ENCODE measurements at places on chromosomes 7 and 10. TPM values are rescaled to one million over a fixed set of nuclear protein-coding genes. Genes with fewer than 3 reads are reported as not detected.

Gene SFMBT2
- total RNA-seq, result 63.1 TPM

Gene MMP21
- not detected for total RNA-seq

- DNase-seq, result peak; percentile 83
Measured at GRCh38 chr10:101602761-101603398, 14.8 kb downstream of the DPCD start.

DNA sequence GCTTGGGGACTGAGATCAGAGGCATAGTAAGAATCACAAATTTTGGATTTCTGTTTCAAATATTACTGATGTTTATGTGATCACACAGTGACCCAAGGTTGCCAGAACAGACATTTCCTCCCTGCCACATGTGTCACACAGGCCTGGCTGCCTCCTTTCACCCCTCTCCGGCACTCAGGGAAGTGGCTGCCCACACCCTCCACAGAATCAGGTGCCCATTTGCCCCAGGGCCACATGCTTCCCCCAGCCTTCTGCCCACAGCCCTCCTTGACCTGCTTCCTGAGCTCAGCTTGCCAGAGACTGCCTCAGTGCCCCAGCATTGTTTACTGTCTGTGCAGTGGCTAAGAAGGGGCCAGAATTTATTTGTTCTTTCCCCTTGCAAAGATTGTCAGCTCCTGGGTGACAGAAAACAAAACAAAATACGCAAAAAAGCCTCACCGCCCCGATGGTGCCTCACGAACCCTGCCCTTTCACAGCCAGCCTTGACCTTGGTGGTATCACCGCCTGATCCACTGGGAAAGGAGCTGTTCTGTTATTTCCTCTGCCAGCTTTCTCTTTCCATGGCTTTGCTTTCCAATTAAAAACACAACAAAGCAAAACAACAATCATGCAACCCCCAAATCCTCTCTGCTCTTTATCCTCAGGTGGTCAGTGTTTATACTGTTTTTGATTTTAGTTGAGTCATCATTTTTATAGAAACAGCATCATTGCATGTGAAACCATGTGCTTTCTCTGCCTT, 52.8 kb downstream of the CHN2 start:
- DNase-seq, result no peak

GRCh38 chr7:157570531-157571200, 233.9 kb downstream of the DNAJB6 start:
- no peak for DNase-seq

GRCh38 chr7:142796501-142797390, 26.0 kb downstream of the PRSS2 start:
- DNase-seq, result peak; percentile 35

Gene NOS3
- 13.8 TPM for total RNA-seq

DNA sequence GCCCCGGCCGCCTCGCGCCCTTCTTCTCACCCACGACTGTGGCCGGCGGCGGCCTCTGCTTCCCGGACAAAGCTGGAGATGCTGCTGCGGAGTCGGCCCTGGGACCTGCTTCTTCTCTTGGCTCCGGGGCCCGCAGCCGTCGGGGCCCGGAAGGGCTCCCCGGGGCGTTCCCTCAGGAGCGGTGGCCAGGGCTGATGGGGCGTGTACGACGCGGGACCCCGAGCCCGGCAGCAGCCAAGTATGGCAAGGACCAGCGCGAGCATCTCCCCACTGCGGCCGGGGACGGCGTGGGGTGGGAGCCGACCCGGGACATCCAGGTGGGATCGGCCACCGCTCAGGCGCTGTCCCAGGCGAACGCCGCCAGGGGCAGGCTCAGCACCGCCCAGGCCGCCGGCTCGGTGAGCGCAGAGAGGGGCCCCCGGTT, 27.6 kb upstream of the BMS1 start:
- DNase-seq, result no peak

Gene OR6B1
- not detected for total RNA-seq

Gene SEC23IP
- total RNA-seq, result 58.9 TPM

- no peak for DNase-seq
Measured at GRCh38 chr7:106205621-106206222, 79.1 kb downstream of the NAMPT start.

GRCh38 chr7:340200-340937, 50.4 kb downstream of the FOXL3 start:
- no peak for DNase-seq

GRCh38 chr10:116665541-116666125, 44.9 kb downstream of the PNLIPRP2 start:
- DNase-seq, result no peak

GRCh38 chr7:42213093-42213492, 23.9 kb downstream of the GLI3 start:
- DNase-seq, result no peak

DNA sequence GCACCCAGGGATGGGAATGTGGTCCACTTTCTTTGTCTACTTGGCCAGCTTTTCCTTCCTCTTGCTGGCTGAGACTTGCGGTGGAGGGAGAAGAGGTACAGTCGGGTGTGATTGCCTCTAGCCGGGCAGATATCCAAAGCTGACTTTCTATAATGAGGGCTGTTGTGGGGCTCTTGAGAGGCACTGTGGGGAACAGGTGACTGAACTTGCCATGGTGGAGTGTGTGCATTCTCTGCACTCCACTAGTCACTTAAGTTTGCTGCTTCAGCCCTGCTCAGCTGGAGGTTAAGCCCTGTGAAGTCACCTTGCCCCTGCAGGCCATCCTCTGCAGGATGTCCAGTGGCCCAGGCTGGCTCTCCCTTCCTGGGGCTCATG, 116.6 kb downstream of the AOAH start:
- DNase-seq, result no peak

GRCh38 chr7:95686109-95686508, 86.2 kb upstream of the DYNC1I1 start:
- peak; percentile 22 for DNase-seq

DNA sequence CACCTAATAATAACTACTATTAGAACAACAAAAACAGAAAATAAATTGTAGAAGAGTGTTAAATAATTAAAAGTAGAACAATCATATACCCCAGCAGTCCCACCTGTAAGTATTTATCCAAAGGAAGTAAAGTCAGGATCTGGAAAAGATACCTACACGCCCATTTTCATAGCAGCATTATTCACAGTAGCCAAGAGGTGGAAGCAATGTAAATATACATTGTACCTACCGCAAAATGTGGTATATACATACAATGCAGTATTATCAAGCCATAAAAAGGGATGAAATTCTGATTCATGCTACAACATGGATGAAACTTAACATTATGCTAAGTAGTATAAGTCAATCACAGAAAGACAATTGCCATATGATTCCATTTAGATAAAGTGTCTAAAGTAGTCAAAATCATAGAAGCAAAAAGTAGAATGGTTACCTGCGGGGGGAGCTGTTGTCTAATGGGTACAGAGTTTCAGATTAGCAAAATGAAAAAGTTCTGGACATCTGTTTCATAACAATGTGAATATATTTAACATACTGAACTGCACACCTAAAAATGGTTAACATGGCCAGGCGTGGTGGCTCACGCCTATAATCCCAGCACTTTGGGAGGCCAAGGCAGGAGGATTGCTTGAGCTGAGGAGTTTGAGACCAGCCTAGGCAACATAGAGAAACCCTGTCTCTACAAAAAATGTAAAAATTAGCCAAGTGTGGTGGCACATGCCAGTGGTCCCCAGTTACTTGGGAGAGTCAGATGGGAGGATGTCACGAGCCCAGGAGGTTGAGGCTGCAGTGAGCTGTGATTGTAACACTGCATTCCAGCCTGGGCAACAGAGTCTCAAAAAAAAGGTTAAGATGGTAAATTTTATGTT, 6.0 kb upstream of the TMED4 start:
- DNase-seq, result peak; percentile 81

GRCh38 chr7:147081117-147081516, 964.5 kb downstream of the CNTNAP2 start:
- DNase-seq, result no peak

- DNase-seq, result no peak
Measured at GRCh38 chr7:13077466-13077865, 390.0 kb downstream of the ARL4A start.

Gene ANKRD1
- not detected for total RNA-seq

Gene CALHM1
- total RNA-seq, result 1.8 TPM

Gene SPDYE11
- total RNA-seq, result not detected

GRCh38 chr7:52719677-52720076, 315.8 kb upstream of the POM121L12 start:
- no peak for DNase-seq

GRCh38 chr7:51965454-51965853, 648.8 kb upstream of the COBL start:
- no peak for DNase-seq

DNA sequence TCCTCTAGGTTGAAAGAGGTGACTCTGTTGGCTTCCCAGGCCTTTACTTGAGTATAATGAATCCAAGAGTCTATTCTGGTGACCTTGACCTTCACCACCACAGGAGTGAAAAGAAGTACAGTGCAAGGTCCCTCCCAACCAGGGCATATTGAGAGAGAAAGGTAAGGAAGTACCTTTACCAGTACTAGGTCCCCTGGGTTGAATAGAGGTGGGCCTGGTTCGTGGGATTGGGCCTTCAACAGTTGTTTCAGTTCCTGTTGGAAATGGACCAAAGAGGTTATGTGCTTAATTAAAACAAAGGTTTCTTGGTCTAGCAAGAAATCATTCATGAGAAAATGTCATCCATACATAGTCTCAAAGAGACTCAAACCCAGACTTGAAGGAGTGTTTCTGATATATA, 6.4 kb upstream of the SFTPA1 start:
- no peak for DNase-seq

DNA sequence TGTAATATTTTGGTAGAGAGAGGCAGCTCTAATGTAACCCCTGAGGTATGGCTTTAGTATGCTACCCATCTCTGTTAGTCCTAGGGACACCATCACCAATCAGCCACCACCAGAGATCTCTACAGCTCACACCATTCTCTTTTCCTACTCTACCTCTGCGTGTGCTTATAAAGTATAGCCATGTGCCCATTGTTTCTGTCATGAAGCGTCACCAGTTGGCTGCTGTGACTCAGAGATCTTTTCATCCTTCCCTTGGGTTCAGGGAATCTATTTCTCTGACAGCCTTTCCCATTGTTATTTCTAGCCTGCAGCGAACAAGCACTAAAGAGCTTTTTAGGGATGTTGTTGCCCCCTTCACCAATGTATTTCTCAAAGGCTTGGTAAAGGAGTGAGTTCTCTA, 103.3 kb downstream of the TPST1 start:
- no peak for DNase-seq

DNA sequence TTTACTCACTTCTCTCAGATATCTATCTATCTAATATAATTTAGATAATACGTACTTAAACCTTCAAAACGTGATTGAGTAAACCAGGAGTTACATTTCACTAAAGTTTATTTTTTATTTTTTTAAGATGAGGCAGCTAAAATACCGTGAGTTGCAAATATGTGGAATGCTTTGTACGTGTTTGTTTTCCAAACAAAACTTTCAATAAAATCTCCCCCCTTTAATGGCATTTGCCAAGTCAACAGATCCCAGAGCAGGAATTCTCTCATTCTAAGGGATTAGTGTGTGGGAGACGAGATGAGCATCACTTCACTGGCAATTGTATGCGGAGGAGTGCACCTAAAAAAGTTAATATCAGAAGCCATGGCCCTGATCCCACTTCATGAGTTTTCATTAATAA, 53.7 kb upstream of the MAGI2 start:
- DNase-seq, result no peak
